ENCODE measurements at places on chromosomes 3 and 15. TPM values are rescaled to one million over a fixed set of nuclear protein-coding genes. Genes with fewer than 3 reads are reported as not detected.

Gene FAM107A
- total RNA-seq: not detected

Gene CPN2
- not detected for total RNA-seq

Gene C3orf20
- total RNA-seq: not detected

Gene GHRL
- not detected for total RNA-seq

Gene ALDH1L1
- 0.50 TPM for total RNA-seq

Gene PLSCR5
- not detected for total RNA-seq

Gene PPP1R2
- 61.4 TPM for total RNA-seq

Gene ARL6
- total RNA-seq: 31.3 TPM

Gene FOXB1
- total RNA-seq: not detected

Gene BCHE
- total RNA-seq: 40.3 TPM

Gene RBMS3
- total RNA-seq: 14.9 TPM

Gene ZDHHC19
- not detected for total RNA-seq

Gene GATM
- total RNA-seq: 0.67 TPM

Gene CHL1
- total RNA-seq: not detected

Gene DUOX1
- total RNA-seq: not detected

- no peak for DNase-seq
These were observed 45.1 kb downstream of the CMTM7 start for GRCh38 chr3:32436816-32437189.

GRCh38 chr3:180408654-180409053 lies 193.3 kb upstream of the TTC14 start:
- peak; percentile 81 for DNase-seq

DNA sequence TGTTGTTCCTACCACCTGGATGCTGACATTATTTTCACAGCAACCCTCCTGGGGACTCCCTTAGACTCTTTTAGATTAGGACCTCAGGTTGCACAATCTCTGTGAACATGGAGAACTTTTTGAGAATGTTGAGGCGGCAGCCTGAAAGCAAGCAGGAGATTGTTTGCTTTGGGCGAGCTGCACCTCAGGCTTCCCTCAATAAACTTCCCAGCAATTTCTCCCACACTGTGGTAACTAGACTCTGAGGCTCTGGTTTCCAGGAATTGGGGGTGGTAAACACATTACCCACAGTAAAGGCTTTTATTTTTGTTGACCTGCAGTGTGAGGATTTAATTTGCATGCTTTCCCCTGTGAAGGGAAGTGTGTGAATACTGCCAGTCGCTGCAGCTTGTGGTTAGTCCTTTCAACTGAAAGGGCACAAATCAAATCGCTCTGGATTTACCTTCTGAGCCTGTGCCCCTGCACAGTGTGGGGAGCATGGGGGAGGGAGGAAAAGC lies 35.2 kb upstream of the SIAH2 start:
- peak; percentile 11 for DNase-seq

- no peak for DNase-seq
These were observed 84.1 kb upstream of the SPRED1 start for GRCh38 chr15:38168467-38169070.

DNA sequence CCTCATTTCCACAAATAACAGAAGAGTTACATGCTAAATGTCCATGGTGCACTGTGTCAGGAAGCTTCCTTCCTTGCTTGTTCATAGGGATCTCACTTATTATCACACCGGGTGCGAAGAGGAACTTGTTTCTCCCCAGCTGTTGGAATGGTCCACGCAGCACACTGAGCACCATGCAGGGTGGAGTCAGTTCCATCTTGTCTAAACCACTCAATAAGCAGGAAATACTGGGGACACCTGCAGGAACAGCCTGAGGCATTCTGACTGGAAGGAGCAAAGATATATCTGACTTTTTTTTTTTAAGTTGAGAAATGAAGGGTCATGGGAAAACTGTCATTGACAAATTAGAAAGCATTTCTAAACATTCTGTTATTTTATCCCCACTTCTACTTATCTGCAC lies 70.0 kb upstream of the WDR72 start:
- DNase-seq: no peak

DNA sequence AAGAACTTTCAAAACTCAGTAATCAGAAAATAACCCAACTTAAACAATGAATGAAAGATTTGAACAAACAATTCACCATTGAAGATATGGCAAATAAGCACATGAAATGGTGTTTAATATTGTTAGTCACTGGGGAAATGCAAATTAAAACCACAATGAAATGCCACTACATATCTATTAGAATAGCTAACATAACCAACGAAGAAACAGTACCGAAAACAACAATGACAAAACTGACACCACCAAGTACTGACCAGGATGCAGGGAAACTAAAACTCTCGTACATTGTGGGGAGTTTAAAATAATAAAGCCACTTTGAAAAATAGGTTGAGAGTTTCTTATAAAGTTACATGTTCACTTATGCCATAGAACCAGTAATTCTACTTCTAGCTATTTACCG lies 69.1 kb downstream of the KBTBD8 start:
- DNase-seq: no peak

GRCh38 chr15:96353930-96354730 lies 23.6 kb downstream of the NR2F2 start:
- no peak for DNase-seq

DNA sequence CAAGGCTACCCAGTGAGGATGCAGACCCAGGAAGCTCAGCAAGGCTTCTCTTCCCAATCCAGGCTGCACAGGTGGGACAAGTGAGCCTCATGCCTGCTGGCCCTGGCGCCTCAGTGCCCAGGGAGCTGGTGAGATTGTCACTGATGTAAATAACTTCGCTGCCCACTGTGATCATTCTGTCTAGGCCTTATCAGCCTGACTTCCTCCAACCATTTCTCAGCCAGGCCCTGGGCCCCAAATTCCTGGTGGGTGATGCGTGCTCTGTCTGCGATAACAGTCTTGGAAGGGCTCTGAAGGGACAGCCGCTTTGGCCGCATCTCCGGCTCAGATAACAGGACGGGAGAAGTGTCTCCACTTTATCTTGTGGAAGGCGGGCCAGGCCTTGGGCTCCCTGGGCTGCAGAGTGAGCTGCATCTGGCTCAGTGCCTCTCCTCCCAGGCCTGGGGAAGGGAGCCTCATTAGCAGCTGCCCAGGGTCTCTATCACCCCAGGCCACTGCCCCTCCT lies 2.2 kb upstream of the FBLN2 start:
- DNase-seq: peak; percentile 89

GRCh38 chr3:98901119-98901391 lies 440 bp downstream of the DCBLD2 start:
- DNase-seq: no peak

DNA sequence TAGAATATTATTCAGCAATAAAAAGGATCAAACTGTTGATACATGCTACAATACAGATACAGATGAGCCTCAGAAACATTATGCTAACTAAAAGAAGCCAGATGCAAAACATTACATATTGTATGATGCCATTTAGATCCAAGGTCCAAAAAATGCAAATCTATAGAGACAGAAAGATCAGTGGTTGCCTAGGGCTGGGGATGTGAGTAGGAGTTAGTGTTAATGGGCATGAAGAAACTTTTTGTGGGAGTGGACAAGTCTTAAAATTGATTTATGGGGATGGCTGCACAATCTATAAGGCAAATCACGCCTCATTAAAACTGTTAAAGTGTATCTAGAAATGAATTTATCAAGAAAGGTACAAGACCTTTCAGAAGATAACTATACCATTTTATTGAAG lies 45.0 kb downstream of the EHHADH start:
- DNase-seq: no peak

GRCh38 chr3:186042521-186043202 lies 66.2 kb downstream of the ETV5 start:
- no peak for DNase-seq

GRCh38 chr15:75200765-75201615 lies 692 bp upstream of the C15orf39 start:
- no peak for DNase-seq

GRCh38 chr15:98568382-98569017 lies 79.8 kb upstream of the IGF1R start:
- peak; percentile 16 for DNase-seq

DNA sequence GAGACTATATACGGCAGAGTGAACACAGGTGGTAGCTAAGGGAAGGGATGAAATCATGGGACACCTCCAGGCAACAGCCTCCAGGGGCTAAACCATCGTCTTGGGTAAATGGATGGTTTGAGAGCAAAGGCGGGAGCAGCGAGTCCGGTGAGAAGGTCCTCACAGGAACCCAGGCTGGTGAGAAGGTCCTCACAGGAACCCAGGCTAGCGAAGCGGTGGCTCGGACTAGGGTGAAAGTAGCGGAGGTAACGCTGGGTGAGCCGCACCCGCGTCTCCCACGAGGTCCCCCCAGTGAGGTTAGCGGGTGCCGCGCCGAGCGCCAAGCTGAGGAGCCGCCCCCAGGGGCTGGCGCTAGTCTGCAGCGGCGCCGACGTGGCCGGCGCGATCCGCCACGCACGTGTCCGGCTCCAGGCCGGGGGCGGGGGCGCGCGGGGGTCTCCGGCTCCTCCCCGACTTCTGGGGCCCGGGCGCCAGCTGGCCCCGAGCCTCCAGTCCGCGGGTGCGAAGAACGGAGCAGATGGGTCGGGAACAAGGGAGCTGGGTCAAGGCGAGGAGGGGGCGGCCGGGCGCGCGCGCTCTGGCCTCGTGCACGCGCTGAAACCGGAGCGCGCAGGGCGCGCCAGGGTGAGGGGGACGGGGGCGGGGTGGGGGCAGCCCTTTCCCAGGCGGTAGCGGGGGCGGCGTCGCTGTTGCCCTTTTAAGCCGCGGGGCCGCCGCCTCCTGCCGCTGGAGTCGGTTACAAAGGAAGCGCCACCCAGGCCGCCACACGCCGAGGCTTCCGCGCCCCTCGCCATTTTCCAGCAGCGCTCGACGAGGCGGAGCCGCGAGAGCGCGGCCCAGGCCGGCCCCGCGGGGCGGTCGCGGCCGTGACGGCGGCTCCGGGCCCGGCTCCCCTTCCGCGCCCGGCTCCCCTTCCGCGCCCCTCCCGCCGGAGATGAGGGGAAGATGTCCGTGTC lies at the start of gene UBE2Q2:
Gene UBE2Q2 (plus strand): TSS at position 726 of the 956 bp plus-strand sequence. CDS start 220 bp downstream, at position 946.
- peak; percentile 35 for DNase-seq

- DNase-seq: no peak
These were observed 820.8 kb downstream of the IGSF11 start for GRCh38 chr3:118213892-118214291.

DNA sequence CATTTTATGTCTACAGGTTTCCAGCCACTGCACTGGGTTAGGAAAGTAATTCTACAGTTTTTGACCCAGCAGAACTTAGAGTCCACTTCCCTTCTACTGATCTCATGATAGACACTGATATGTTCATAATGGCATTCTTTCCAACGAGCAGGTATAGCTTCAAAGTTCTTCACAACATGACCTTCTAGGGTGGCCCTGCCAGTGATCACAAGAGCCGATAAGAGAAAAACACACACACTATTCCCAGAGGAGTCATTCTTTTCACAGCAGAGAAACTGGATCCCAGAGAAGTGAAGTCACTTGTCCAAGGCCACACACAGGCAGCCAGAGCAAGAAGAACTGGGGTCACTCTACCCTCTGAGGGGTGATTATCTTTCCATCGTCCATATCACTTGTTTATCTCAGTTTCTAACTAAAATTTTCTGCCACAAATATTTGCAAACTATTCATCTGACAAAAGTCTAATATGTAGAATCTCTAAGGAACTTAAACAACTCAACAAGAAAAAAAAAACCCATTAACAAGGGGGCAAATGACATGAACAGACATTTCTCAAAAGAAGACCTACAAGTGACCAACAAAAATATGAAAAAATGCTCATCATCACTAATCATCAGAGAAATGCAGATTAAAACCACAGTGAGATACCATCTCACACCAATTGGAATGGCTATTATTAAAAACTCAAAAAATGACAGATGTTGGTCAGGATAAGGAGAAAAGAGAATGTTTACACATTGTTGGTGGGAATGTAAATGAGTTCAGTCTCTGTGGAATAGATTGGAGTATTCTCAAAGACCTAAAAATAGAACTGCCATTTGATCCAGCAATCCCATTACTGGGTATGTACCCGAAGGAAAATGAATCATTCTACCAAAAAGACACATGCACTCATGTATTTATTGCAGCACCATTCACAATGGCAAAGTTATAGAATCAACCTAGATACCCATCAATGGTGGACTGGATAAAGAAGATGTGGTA lies 31.5 kb downstream of the SPTSSB start:
- no peak for DNase-seq

DNA sequence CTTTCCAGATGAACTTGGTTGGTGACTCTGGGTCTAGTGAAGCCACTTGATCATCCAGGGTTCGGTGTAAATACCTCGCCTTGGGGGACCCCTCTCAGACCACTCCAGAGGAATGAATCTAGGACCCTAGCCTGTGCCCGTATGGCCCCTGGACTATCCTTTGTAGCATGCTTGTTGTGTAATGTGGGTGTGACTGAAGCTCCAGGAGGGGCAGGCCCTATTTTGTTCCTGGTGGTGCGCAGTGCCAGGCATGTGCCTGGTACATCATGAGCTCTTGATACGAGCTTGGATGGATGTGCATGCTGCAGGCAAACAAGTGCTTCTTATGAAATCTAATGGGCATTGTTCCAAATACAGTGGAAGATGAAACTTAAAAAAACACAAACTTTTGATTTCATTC lies 82.8 kb downstream of the EBLN2 start:
- DNase-seq: no peak

GRCh38 chr15:69058830-69059556 lies 44.5 kb downstream of the NOX5 start:
- peak; percentile 81 for DNase-seq

DNA sequence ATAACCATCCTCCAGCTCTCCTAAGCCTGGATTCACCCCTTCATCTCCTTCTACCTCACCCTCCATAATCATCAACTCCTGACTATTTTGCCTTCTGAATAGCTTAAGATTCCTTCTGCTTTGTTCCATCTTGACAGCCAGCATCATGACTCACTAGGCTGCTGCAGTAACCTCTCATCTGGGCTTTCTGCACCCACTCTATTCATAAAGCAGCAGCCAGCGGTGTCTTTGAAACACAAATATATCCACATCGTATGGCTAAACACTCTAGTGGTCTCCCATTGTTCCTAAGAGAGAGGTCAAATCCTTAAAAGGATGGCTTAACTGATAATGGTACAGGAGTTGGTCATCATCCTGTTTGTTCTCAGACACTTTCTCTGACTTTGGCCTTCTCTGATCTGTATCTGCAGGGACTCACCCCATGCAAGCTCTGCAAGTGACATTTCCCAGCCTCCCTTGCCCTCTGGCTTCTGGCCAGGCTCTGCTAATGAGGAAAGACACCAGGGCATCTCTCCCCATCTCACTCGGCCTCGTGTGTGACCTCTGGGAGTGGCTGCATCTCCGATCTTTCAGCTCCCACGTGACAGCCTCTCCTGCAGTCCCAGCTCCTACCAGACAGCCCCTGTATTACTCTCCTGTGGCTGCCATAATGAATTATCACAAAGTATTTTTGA lies 6.2 kb downstream of the GRK7 start:
- DNase-seq: no peak

GRCh38 chr3:33128706-33129105 lies 14.9 kb downstream of the CRTAP start:
- peak; percentile 38 for DNase-seq

GRCh38 chr3:138774529-138775253 lies 60.0 kb downstream of the PIK3CB start:
- peak; percentile 98 for DNase-seq

- DNase-seq: no peak
These were observed 43.0 kb downstream of the RAD54L2 start for GRCh38 chr3:51581524-51581923.

Measured in A172 (cell line).